ELF-1 (cell line): ENCODE measurements at places on chromosomes 11 and 22.

GRCh38 chr11:108466405-108466804, 924 bp downstream of the C11orf65 start:
- no peak for DNase-seq

DNA sequence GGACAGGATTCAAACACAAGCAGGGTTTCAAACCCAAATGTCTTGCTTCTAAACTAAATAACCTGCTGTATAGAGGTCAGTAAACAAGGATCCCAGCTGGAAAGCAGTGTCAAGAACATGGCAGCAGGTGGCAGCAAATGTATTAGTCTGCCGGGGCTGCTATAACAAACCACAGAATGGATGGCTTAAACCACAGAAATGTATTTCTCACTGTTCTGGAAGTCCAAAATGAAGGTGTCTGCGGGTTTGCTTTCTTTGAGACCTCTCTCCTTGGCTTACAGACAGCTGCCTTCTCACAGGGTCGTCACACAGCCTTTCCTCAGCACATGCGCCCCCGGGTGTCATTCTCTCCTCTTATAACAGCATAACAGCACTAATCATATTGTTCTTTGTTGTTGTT, 65.1 kb upstream of the LRRC55 start:
- peak; percentile 60 for DNase-seq

DNA sequence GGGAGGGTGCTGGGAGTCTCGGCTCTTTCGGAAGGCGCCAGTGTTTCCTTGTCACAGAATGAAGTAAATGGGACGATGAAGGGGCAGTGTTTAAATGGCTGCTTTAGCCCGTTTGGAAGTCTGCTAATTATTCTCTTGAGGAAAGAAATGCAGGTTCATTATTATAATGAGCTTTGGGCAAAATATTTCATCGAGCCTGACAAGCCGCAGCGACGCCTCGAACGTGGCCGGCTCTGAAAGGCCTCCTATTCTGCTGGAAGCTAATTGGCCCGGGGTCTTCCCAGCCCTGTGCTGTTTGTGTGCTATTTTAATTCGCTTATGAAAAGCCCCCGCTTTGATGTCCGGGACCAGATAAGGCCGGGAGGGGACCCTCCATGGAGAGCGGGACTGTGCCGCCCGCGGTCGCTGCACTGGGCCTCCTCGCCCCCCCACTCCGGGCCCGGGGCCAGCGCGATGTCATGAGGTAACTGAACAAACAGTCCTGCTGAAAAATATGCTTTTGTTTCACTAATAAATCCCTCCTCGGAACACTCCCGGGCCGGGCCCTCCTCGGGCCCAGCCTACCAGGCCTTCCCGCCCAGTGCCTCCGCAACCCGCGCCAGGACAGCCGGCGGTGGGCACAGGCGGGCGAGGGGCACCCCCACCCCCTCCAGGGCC, 78.4 kb downstream of the CDKN1C start:
- no peak for DNase-seq

DNA sequence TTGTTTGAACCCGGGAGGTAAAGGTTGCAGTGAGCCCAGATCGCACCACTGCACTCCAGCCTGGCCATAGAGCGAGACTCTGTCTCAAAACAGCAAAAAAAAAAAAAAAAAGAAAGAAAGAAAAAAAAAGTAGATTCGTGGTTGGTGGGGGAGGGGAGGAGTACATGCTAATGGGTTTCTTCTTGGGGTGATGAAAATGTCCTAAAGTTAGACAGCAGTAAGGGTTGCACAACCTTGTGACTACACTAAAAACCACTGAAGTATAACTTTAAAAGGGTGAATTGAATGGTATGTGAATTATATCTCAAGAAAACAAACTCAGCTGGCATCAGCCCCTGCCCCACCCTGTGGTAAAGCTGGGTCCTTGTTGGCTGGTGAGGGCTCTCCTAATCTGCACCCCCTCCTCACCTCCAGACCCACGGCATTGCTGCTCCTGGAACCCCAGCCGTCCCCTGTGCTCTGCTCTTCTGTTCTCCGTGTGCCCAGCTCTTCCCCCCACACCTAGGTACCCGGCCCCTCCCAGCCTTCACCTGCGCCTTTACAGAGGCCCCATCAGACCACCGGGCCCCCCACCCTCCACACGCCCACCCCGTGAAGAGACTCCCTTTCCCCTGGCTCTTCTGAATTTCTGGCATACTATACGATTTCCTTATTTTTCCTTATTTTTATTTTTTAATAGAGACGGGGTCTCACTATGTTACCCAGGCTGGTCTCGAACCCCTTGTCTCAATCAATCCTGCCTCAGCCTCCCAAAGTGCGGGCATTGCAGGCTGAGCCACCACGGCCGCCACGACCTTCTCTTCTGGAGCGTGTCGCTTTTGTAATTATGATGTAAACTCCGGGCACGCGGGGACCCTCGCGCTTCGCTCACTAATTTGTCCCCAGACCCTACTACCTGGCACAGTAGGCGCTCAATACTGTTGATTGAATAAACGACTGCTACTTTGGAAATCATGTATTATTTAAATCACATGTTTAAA, 924 bp upstream of the FADD start:
- no peak for DNase-seq

DNA sequence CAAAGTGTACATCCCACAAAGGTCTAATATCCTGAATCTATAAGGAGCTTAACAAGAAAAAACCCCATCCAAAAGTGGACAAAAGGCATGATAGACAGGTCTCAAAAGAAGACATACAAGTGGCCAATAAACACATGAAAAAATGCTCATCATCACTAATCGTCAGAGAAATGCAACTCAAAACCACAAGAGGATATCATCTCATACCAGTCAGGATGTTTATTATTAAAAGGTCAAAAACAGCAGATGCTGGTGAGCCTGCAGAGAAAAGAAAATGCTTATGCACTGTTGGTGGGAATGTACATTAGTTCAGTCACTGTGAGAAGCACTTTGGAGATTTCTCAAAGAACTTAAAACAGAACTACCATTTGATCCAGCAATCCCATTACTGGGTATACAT, 12.7 kb downstream of the LGALS12 start:
- DNase-seq: no peak

- no peak for DNase-seq
These were observed 8.3 kb downstream of the CLCF1 start for GRCh38 chr11:67364783-67365722.

- DNase-seq: no peak
These were observed 40.6 kb downstream of the MPPED2 start for GRCh38 chr11:30545507-30545906.

DNA sequence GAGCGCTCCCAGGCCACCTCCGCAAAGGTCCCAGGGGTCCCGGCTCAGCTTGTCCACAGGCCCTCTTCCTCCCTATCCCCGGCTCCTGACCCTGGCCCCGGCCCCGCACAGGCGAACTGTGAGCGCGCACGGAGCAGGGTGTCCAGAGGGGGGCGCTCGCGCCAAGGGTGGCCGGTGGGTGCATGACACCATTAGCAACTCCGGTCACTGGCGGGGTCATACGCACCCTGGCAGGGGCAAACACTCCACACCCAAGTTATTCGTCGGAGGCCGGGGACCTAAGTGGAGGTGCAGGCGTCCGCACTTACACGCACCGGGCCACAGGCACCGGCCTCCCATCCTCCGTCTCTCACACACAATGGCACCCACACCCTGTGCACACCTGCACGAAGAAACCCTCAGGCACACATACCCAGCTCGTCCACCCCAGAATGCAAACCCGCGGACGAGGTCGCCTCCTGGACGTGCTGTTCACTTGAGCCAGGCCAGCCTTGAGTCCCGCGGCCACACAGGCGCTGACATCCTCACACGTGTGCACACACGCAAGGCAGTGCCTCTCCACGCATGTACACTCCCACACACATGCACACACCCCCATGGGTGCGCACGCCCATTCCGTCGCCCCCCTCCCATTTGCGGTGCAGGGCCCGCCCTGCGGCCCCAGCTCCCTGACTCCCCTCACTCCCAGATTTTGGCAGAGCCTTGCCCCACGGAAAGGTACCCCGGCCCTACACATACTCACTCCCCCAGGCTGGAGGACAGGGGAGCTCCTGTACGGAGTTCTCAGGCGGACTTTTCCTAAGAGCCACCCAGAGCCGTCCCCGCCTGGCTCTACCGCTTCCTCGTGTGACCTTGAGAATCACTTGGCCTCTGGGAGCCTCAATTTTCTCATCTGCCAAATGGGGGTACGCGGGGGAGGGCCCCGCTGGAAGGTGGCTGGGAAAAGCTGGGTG, at the start of gene RASGRP2:
Gene RASGRP2 (minus strand): TSS at position 552 of the 953 bp plus-strand sequence. CDS start 1,276 bp downstream, outside the sequence.
- peak; percentile 77 for DNase-seq

- no peak for DNase-seq
These were observed 1032.8 kb downstream of the BRD1 start for GRCh38 chr22:48794906-48795305.

GRCh38 chr11:102177126-102177525, 66.9 kb downstream of the YAP1 start:
- DNase-seq: no peak

GRCh38 chr22:26295563-26296126, 126.4 kb downstream of the SEZ6L start:
- no peak for DNase-seq

- no peak for DNase-seq
These were observed 30.0 kb downstream of the FSHB start for GRCh38 chr11:30260813-30261212.

DNA sequence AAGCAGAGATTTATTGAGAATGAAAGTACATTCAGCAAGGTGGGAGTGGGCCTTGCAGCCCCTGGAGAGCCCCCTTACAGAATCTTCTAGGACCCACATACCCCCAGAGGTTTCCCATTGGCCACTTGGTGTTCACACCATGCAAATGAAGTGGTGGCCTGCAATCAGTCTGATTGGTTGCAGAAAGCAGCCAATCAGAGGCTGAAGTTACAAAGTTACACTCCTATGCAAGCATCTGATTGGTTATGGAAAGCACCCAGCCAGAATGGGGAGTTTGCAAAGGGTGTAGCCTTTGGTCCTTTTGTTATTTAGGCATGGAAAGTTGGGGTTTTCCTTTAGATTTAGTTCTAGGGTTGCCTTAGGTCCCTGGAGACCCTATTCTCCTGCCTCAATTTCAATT, 34.9 kb downstream of the UVRAG start:
- DNase-seq: no peak

DNA sequence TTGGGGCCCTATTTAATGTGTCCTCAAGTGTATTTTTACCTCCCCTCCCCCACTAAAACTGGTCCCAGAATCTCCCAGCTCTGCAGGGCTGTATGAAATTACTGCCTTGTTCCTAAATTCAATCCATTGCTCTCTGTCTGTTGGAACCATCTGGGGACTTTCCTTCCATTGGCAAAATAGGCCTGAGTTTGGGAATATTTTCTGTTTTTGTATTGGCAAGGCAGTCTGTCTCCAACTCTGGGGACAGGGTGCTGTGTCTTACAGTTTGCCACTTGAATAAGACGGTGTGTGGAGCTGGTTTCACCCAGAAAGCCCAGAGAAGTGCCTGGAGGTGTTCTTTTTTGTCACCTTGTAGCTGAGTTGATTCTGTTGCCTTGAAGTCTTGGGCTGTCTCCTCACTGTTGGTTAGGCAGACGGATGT, 1.3 kb downstream of the PACS1 start:
- peak; percentile 32 for DNase-seq

DNA sequence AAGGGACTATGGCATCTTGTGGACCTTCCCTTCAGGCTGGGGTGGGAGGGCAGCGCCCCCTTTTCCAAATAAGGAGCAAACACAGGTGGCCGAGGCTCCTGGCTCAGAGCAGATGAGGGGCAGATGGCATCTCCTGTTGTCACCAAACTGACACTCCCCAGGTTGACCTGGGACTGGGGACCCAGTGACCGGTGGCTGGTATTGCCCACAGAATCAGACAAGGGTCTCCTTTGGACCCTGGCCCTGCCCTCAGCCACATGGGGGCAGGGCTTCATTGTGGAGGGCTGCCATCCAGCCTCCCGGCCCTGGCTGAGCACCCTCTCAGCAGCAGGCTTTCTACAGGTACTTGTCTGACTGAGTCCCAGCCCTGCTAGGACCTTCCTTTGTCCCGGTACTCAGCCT, 842 bp upstream of the SIGIRR start:
- DNase-seq: no peak

- DNase-seq: no peak
These were observed 15.7 kb upstream of the NXPE4 start for GRCh38 chr11:114610984-114611944.

GRCh38 chr11:126776119-126776518, 224.5 kb downstream of the KIRREL3 start:
- DNase-seq: no peak

DNA sequence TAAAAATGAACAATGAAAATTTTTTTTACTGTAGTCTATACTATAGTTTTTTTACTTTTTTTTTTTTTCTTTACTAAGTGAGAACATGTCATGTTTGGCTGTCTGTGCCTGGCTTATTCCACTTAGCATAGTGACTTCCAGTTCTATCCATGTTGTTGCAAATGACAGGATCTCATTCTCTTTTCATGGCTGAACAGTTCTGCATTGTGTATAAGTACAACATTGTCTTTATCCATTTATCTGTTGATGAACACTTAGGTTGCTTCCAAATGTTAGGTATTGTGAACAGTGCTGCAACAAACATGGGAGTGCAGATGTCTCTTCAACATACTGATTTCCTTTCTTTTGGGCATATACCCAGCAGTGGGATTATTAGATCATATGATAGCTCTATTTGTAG, 88.1 kb upstream of the CCDC90B start:
- no peak for DNase-seq

GRCh38 chr11:79274636-79275331, 166.0 kb downstream of the TENM4 start:
- no peak for DNase-seq

DNA sequence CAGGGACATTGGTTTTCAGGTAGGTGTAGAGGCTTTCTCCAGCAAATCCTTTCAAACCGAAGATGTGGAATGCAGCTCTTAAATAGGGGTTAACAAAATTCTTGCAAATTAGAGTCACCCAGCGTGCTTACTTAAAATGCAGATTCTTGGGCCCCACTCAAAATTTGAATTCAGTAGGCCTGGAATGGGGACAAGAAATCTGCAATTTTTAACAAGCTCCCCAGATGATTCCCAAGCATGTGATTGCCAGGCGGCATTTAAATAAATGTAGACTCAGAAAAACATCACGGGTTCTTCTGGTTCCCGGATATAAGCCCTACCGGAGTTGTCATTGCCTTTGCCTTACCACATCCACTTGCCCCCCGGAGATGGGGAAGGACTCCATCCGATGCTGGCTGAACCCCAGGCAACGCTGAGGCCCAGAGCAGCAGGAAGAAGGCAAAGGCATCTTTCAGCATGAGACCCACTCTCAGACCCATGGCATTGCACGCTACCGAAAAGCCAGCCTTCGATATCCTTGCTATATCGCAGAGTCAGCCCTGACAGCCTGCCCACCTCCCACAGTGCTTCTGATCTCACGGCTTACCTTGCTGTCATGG, 134.2 kb downstream of the DSCAML1 start:
- DNase-seq: no peak

GRCh38 chr11:9662273-9662672, 1.6 kb upstream of the SWAP70 start:
- DNase-seq: no peak

GRCh38 chr11:66569076-66569475, 670 bp upstream of the CTSF start:
- no peak for DNase-seq
